Hippocampal formation (tissue), 2 donors: ENCODE measurements at places on chromosomes 5 and 9.

GRCh38 chr9:110202232-110202631 is 5.7 kb downstream of the C9orf152 start:
- no peak for DNase-seq

- DNase-seq, result no peak
Measured at GRCh38 chr9:15180124-15180523, 126.9 kb downstream of the TTC39B start.

GRCh38 chr9:133054966-133055365 is 6.8 kb upstream of the CEL start:
- no peak for DNase-seq

- no peak for DNase-seq
Measured at GRCh38 chr9:111978616-111979015, 82.0 kb downstream of the UGCG start.

- DNase-seq, result no peak
Measured at GRCh38 chr5:14145435-14146334, 2.5 kb downstream of the TRIO start.

- DNase-seq, result no peak
Measured at GRCh38 chr5:79495311-79495710, 18.6 kb downstream of the HOMER1 start.

- DNase-seq, result no peak
Measured at GRCh38 chr5:60598424-60598823, 101.5 kb downstream of the DEPDC1B start.

DNA sequence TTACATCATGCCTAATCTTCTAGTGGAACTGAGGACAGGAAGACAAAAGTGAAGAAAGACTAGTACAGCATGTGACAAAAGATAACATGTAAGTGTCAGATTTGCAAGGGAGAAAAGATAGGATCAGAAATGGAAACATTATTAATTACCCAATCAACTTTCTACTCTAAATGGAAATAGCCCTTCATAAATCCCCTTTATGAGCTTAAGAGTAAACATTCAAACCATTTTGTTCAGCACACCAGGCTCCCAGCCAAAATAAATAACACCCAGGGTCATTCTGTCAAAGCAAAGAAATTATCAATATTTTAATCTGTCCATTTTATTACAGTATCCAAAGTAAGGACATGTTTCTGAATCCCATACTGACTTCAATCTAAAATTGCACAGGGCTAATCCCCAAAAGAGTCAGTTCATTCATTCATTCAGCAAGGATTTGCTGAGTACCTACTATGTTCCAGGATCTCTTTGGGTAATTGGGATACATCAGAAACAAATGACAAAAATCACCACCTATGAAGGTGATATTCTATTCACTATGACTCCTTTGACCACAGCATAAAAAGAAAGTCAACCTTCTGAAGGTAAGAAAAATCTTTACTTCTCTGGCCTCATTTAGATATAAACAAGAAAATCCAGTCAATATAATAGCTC is 5.3 kb downstream of the PRELID2 start:
- DNase-seq, result no peak

GRCh38 chr5:101278917-101279316 is 375.8 kb upstream of the ST8SIA4 start:
- no peak for DNase-seq

GRCh38 chr5:19987612-19988361 is at the start of gene CDH18:
Gene CDH18 (minus strand): TSS chr5:19988200. CDS start chr5:19838986, 149,214 bp downstream.
- DNase-seq, result peak; percentile 53

GRCh38 chr9:4298255-4299004 is 1.4 kb downstream of the GLIS3 start:
- no peak for DNase-seq

- no peak for DNase-seq
Measured at GRCh38 chr5:144105371-144105770, 65.1 kb downstream of the YIPF5 start.

- DNase-seq, result no peak
Measured at GRCh38 chr9:94746541-94747370, 20.3 kb downstream of the AOPEP start.

DNA sequence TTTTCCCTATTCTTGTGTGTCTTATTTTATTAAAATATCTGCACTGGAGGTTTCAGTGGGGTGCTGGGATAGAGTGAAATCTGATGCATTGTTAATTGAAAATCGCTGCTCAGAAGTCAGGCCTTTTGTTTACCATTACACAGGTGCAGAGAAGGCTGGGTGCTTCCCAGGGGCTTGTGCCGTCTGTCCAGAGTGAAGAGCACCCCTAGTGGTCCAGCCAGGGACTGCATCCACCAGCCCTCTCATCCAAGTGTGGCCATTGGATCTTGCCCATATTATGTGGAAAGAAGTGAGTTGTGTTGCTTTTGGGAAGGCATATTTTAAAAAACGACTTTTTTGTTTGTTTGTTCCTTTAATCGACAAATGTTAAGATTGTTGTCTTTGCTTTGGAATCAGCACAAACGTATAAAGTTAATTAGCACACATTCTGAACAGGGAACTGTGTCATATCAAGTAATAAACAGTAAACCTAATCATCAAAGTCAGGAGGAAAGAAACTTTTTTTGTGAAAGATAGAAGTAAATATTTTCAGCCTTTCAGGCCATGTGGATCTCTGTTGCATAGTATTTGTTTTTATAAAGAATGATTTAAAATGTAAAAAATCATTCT is 315.6 kb downstream of the MTRR start:
- DNase-seq, result no peak

DNA sequence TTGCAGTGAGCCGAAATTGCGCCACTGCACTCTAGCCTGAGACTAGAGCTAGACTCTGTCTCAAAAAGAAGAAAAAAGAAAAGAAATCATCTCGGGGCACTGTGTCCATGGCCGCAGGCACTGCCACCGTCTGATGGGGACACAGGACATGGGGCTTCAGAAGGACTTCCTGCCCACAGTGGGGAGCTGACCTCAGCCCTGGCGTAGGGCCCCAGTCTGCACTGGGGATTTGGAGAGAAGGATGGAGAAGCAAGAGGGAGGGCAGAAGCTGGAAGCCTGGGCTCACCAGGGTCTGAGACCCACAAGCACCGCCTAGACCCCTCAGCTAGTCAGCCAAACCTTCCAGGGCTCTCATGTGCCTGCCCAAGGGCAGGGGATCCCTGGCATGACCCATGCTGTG is 4.1 kb upstream of the SARDH start:
- DNase-seq, result no peak

- peak; percentile 84 for DNase-seq
Measured at GRCh38 chr9:70484232-70485130, 70.0 kb upstream of the KLF9 start.

- DNase-seq, result no peak
Measured at GRCh38 chr5:176492431-176492830, 44.2 kb downstream of the FAF2 start.

- DNase-seq, result no peak
Measured at GRCh38 chr9:14155237-14155636, 158.7 kb downstream of the NFIB start.

DNA sequence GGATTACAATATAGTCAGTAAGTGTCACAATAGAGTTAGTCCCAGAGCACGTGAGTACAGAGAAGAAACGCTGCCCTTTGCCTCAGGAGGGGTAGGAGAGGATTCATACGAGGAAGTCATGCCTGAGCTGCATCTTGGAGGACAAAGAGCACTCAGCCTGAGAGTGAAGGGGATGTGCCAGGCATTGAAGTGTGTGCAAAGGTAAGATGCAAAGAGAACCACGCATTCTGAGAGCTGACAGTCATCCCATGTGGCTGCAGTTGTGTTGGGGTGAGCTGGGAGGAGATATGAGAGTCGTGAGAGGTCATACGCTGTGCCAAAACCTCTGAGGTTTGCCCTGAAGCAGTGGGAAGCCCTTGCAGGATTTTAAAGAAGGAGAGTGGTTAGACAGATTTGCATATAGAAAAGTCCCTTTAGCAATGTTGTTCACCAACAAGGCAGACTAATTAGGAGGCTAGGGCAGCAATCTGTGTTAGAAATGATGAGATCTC is 97.5 kb downstream of the PIP5K1B start:
- no peak for DNase-seq

- DNase-seq, result no peak
Measured at GRCh38 chr5:160245506-160246086, 16.3 kb downstream of the FABP6 start.

GRCh38 chr9:81596679-81597418 is 92.5 kb downstream of the TLE1 start:
- DNase-seq, result no peak

GRCh38 chr5:36879274-36880033 is 2.9 kb downstream of the NIPBL start:
- no peak for DNase-seq

- no peak for DNase-seq
Measured at GRCh38 chr9:125356032-125356431, 94.4 kb downstream of the GAPVD1 start.

DNA sequence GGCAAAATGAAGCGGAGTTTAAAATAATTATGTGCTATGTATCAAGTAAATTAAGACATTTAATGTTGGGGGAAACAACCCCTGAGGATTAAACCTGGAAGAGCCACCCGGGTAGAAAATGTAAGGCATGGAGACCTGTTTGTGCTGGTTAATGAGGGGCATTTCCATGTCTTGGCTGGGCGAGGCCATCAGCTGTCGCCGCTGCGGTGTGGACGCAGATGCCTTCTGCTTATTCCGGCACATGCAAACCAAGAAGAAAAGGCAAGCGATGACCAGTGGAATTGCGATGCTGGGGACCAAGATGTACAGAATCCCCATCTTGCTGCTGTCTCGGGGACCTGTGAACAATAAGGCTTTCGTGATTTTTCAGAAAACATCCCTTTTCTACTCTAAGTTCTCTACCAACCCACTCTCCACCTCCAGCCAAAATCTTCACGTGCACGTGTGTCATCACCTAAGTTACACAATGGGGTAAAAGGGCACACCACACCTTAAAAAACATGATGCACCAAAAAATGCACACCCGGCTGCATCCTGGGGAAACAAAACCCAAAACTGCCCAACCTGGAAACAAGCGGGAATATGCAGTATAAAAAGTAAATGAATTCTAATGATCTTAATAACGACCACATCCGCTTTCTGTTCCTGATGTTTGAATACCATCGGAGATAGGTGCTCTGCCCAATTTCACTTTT is 223.5 kb downstream of the ROR2 start:
- DNase-seq, result no peak

DNA sequence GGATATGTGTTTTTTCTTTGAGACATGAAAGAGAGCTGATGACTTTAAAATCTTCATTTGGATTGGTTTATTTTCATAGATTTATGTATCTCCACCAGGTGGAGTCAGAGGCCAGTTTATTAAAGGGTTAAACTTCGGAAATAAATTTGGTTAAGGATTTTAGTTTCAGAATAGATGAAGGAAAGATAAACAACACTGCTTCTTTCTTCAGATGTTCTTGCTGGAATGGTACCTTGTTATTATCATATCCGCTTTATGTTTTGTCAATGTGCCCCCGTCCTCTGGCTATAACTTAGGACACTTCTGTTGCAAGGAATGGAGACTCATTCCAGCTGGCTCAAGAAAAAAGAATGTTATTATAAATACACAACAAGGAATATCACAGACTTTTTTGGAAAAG is 81.2 kb downstream of the ALDH1A1 start:
- no peak for DNase-seq

GRCh38 chr9:8232726-8233125 is 433.1 kb upstream of the DMAC1 start:
- DNase-seq, result no peak

- DNase-seq, result no peak
Measured at GRCh38 chr9:37514999-37515398, 29.3 kb downstream of the POLR1E start.

DNA sequence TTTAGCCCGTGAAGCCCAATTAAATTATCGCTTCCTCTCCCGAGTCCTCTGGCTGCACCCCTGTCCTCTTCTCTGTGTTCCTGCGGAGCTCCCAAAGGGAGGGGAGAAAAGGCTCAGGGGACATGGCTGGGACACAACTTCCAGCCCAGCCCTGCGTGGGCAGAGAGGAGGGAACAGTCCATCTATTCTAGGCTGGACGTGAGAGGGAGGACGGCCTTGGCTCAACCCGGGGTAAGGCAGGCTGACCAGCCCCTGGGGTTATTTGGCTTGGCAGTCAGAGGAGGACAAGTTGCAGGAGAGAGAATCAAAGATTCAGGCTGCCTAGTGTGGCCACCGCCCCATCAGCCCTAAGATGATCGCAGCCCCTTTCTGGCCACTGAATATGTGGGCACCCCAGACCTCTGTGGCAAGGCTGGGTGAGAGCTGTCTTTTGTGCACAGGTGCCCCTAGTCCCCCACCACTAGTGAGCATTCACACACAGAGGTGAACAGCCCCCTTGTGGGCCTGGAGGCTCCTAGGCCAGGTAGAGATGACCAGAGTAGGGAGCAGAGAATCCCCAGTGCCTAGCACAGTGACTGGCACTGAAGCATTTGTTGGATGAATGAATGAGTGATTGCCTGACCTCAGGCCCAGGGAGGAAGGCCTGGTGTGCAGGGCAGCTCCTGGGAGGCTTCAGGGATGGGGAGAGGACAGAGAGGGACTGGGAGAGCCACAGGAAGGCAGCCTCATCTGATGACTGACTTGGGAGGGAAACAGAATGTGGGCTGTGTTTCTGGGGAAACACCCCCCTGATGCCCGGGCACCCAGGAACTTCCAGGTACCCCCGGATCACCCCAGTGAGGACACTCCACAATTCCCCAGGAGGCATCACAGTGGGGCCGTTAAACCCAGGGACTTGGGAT is 133.9 kb downstream of the C9orf50 start:
- DNase-seq, result no peak

DNA sequence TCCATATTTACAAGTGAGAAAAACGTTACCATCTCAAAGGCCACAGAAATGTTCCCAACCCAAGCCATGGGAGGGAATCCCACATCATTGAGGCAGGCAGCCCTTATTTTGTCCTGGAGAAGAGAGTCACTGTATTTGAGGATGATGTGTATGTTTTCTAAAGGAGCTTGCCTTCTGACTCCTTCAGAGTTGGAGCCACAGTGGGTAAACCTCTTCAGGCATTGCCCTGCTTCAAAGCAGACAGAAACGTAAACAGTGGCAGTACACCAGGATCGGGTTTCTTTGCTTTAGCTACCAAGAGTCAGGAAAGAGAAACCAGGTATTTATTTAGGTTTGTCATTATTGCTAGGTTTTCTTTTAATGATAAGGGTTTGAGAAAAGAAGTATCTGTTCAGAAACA is 45.7 kb downstream of the MUSK start:
- DNase-seq, result no peak
